ENCODE measurements at places on chromosomes 4 and X. TPM values are rescaled to one million over a fixed set of nuclear protein-coding genes. Genes with fewer than 3 reads are reported as not detected.

Gene SLC26A1
- total RNA-seq = 0.48 TPM

Gene XAGE1A
- not detected for total RNA-seq

GRCh38 chrX:39946822-39947221 lies 150.9 kb downstream of the BCOR start:
- no peak for DNase-seq

DNA sequence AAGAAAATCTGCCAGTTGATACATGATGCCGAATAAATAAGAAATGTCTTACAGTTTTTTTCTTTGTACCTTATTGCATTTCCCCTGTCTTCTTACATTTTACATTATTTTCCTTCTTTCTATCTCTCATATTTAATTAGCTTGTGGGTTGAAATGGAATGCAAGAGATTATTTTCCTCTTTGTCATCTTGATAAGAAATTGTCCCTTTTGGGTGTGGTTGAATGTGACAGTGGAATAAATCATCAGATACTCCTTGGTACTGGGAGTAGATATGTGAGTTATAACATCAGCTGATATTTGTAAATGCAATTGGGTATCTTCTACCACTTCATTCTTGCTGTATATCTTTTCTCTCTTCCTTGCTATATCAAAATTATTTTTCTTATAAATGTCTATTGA lies 997.4 kb downstream of the RAPGEF2 start:
- DNase-seq = no peak

DNA sequence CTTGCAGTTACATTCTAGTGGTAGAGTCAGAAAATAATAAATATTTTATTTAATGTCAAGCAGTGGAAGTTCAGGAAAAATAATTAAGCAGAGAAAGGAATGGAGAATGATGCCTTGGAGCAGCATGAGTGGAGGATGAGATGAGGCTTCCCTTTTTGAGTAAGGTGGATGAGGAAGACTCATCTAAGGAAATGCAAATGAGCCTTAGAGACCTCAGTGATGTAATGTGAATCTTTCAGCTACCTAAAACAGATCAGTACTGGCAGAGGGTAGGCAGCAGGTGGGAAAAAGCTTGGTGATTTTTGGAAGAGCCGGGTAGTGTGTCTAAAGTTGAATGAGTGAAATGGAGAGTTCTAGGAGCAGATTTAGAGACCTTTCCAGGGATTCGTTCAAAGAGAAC lies 118.2 kb downstream of the GRID2 start:
- no peak for DNase-seq

GRCh38 chr4:156800463-156800862 lies 171.1 kb downstream of the PDGFC start:
- no peak for DNase-seq

GRCh38 chr4:185142564-185142911 lies 528 bp upstream of the SLC25A4 start:
- no peak for DNase-seq

GRCh38 chr4:78737035-78737434 lies 39.1 kb upstream of the BMP2K start:
- no peak for DNase-seq

DNA sequence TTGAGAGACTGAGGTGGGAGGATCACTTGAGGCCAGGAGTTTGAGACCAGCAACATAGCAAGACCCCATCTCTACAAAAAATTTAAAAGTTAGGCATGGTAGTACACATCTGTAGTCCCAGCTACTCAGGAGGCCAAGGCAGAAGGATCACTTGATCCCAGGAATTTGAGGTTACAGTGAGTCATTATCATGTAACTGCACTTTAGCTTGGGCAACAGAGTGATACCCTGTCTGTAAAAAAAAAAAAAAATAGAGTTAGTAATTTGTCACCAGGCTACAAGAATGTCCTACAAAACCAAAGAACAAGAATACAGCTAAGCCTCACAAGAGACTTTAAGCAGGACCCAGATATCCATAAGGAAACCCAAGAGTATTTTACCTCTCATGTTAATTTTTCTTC lies 27.0 kb upstream of the RAB28 start:
- no peak for DNase-seq

- DNase-seq = no peak
Observed at GRCh38 chr4:56658528-56658927, 22.6 kb downstream of the HOPX start.

DNA sequence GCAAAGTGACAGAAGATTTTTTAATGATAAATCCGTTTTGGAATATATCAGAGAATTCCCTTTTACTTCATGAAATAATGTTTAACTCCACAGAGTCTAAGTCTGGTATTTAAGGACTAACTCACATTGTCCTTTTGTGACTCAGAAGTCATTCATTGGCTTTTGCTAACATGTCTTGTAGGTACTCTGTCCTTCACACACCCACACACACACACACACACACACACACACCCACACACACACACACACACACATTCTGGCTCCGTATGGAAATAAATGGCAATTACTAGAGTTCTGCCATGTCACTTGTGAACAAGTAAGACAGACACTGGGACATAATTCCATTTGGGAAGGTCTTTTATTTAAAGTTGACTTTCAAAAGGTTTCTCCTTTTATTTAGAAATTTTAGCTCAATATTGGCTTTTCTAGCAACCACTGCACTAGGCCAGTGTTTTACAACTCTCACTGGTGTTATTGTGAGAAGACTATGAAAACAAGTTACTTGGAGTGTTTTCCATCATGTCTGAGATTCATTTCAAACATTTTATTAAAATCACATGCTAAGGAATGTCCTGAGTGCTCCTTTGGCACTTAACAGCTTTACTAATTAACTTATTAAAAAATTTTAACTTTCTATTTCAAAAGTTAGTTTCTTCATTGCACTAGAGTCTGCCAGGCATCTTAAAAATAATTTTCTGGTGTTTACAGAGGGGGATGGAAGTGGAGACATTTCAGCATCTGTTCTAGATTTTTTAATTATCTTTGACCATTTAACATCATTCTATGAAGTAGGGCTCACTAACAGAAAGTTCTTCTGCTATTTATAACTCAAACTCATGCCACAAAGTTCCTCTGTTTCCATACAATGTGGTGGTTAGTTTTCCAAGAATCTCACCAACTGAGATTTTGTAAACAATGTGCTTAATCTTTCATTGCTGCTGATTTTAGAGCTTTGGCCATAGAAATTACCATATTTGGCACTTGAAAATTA lies 240.3 kb upstream of the GPC4 start:
- DNase-seq = no peak

Gene TMPRSS11F
- not detected for total RNA-seq

Gene AP1S2
- 23.0 TPM for total RNA-seq

- no peak for DNase-seq
Observed at GRCh38 chrX:8692871-8693270, 39.1 kb downstream of the ANOS1 start.

DNA sequence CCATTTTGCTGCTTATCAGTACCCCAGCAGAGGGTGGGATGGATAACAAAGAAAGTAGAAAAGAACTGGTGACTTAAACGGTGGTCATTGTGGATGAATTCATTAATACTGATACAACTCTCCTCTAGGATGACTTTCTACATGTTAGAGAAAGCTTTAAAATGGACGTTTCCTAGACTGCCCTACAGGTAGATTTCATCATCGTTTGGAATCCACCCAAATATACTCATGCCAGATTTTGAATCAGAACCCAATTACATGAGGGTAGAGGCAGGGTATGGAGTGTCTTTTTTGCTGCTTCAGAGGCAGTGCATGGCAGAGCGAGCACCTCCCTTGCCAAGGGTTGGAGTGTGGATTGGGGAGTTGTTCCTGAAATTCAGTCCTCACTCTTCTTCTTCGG lies 13.3 kb upstream of the ANTXR2 start:
- no peak for DNase-seq

Data from breast epithelium (tissue), 4 donors.